ENCODE measurements at places on chromosomes 1 and 21. TPM values are rescaled to one million over a fixed set of nuclear protein-coding genes. Genes with fewer than 3 reads are reported as not detected.

The DSCAM gene
- 0.53 TPM for total RNA-seq

The ZYG11A gene
- total RNA-seq = under 0.01 TPM

The SYCP1 gene
- not detected for total RNA-seq

DNA sequence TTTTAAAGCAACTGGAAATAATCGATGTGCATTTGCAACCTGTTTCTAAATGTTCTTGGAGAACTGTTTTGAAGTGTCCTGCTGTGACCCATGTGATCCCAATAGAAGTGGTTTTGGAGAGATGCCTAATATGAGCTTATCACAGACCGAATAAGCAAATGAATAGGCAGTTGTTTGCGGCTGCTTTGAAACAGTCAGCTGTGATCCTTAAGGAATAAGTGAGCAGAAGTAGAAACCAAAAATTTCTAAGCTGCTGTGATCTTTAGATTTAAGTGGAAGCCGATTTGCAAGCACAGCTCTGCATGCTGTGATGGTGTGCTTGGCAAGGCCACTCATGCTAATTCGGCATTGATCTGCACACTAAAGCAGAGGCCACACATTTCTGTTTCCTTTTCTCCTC lies 329.5 kb upstream of the DUSP10 start:
- no peak for DNase-seq

DNA sequence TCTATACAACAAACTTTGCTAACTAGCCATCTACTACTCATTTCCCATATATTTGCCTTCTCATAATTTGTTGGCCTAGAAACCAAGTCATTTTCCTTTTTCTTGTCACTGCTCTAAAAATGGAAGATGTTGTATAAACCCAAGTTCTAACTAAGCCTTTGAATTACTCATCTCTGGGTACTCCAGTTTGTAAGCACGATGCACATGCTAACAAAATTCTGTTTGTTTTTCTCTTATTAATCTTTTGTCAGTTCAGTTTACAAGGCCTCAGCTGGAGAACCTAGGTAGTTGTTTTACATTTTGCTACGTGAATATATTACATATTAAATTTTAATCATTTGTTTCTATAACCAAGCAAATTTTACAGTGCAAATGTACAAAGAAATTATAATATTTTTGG lies 663.2 kb upstream of the RGS18 start:
- no peak for DNase-seq

GRCh38 chr1:66831529-66832239 lies 30.6 kb upstream of the INSL5 start:
- DNase-seq = peak; percentile 54

GRCh38 chr1:240495601-240496000 lies 116.4 kb downstream of the GREM2 start:
- DNase-seq = no peak

GRCh38 chr1:113856401-113856790 lies 15.1 kb downstream of the PTPN22 start:
- no peak for DNase-seq

All from bronchial epithelial cell (primary cell).